Fibroblast of skin of back (primary cell): ENCODE measurements at places on chromosomes 6 and 20.

DNA sequence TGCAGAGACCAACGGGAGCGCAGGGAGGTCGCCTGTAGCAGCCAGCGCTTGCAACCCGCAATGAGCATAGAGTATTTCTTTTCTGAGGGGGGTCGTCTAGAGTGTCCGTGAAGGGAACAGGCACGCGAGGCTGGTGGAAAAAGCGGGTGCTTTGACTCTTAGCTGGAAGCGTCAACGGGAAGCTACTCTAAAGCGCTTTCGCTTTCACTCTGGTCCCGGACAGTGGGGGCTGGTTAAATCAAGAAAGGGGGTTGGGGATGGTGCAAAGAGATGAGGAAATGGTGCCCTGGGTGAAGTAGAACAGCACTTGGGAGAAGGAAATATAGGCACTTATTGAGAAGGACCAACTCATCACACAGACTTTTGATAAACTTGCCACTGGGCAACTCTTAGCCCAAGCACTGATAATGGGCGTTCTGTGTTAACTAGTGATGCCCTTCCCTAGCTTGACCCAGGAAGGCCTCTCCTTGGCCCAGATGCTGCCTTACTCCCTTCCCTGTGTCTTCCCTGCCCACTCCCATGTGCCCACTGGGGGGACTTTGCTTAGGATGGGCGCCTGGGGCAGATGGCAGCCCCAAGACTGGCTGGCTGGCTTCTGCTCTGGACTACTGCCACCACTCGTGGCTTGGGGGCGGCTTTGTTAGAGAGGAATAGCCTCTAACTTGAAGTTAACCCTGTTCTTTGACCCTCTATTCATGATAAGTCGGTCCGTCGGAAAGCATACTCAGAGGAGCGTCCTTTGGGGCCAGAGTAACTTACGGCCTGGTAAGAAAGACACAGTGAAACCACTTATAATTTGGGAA, 585 bp downstream of the PSMB9 start:
- peak; percentile 32 for DNase-seq

DNA sequence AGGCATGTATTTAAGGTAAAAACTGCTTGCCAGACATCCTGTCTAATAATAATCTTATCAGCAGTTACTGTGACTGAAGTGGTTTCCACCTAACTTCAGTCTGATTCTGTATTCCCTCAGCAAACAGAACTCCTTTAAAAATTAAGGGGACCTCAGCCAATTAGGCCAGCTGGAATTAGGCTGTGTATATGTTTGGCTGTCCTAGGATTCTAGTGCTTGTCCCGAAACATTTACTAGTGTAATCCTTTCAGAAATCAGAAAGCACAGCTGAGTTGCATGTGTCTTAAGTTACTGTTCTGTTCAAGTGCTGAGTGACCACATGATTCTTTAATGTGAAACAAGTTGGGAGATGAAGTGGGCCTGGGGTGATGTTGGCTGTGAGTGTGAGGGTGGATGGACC, 120.9 kb upstream of the SUPT3H start:
- no peak for DNase-seq

DNA sequence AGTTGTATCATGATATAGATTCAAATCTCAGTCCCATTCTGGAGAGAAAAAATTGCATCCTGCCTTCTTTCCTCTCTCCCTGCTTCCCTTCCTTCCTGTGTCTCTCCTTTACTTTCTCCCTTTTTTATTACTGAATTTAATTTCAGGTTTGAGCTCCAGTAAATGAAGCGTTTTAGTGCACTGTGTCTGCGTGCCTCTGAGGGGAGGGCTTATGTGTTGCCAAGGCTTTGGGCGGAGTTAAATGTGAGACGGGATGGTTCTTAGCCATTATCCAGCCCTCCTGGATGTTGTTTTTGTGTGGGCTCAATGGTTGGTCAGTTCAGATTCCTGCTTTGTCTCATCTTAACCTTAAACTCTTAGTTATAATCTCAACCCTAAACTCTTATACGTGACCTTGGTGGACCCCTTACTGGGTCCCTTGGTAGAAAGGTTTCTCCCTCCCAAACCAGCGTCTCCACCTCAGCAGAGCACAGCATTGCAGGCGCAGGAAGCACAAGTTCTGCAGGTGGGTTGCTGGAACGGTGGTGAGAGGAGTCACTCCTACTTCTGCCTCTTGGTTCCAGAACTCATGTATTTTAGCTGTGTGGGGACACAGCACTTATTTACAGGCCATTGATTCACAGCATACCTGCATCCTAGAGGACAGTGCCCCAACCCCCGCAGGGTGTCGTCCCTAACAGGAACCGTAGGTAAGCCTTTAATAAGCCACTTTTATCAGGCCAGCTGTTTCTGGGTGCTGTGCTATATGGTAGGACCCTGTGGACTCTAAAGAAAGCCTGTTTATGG, 68.5 kb downstream of the DNAH8 start:
- DNase-seq = peak; percentile 15

DNA sequence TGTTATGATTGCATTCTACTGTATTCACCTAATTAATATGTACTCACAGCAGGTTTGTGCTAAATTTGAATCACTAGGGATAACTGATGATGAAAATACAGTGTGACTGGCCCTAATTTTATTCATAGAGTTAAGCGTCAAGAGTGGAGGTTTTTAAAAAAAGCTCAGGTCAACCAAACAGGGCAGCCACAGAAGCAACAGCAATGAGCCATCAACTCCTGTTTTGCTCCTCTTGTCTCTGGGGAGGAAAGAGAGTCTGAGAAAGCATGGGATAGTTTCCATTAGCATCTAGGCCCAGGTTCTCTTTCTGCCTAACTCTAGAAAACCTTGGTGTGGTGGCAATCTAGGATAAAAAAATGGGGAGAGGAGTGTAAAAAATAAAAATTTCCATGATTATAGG, 122.1 kb downstream of the OGFRL1 start:
- no peak for DNase-seq

- DNase-seq = no peak
Measured at GRCh38 chr6:128605961-128606360, 85.6 kb upstream of the PTPRK start.

GRCh38 chr20:48612335-48612734, 215.5 kb downstream of the PREX1 start:
- no peak for DNase-seq

DNA sequence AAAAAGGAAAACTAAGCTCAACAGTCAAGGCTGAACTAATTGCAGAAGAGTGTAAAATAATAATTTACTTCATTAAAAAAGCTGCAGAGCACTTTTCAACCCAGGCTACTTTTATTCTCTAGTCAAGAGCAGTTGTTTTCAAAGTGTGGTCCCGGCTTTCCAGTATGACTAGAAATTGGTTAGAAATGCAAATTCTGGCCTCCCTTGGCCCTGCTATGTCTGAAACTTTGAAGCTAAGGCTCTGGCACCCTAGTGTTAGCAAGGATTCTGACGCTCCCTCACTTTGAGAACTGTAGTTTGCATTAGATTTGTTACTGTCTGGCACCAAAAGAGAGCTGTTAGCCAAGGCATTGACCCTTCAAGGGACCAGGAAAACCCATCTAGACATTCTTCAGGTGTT, 9.5 kb upstream of the NXT1 start:
- DNase-seq = no peak

- DNase-seq = peak; percentile 35
Measured at GRCh38 chr6:11258260-11259237, 26.1 kb upstream of the NEDD9 start.

DNA sequence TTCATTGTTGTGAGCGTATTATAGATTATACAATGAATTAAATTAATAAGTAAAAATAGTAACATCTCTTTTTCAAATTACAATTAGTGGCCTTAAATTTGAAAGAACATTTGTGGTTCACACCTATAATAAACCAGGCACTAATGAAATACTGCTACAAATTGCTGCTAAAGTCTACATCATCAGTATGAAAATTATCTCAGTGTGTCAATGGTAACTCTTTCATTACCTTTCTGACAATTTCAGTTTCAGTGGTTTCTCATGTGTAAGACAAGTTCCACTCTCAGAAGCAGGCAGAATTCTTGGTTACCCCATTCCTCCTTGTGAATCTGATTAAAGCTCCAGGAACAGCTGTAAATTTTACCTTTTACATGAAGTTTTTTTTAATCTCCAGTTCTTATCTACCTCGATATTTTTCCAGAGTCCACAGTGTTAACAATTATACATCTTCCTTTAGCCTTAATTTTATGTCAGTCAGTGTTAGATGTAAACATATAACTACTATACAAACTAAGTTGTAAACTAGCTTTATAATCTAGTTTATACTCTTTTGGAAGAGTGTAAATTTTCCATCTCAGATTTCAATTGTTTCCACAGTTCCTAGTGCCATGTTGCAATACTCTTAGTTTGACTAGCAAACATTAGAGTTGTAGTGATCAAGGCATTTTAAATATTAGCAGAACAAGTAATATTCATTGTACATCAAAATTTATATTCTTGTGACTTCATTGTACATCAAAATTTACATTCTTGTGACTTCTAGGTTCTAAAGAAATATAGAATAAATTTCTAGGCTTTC, 1038.4 kb downstream of the EPHA7 start:
- no peak for DNase-seq
